ENCODE measurements at places on chromosomes 7 and 10. TPM values are rescaled to one million over a fixed set of nuclear protein-coding genes. Genes with fewer than 3 reads are reported as not detected.
A peak's percentile ranks its signal among the peaks of the same experiment; 100 is the strongest.

Gene TMEM176A
- not detected for total RNA-seq

Gene HMX3
- total RNA-seq, result not detected

Gene NEURL1
- 0.30 TPM for total RNA-seq

Gene SUV39H2
- 3.5 TPM for total RNA-seq

Gene PDE6C
- not detected for total RNA-seq

Gene MMD2
- not detected for total RNA-seq

DNA sequence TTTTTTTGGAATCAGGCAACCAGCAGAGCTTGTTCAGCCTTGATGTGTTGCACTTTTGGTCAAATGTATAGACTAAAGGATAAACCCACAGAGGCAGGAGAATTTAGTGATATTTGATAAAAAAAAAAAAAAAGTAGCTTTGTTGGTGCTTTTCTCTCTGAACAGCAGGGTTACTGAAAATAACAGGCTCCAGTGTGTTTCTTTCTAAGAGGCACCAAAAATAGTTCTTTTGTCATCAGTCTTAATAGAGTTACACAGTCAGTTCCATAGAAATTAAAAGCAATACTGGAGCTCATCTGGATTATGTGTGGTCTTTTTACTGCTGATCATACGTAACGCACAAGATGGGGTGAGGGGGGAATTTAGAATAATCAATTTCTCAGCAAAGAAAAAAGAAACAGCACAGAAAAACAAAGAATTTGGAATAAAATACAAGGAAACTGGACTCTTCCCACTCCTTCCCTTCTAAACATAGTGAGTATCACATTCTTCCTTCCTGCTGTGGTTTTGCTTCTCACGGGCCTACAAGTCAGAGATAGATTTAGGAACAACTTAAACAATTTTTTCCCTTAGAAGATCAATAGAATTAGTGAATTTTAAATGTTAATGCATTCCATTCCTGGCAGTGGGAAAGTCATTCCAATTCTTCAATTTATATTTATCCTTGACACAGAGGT is 178.8 kb upstream of the AKR1E2 start:
- no peak overlapping the region for H3K4me3 ChIP-seq
- no peaks in the 10 kb centered on the region for H3K36me3 ChIP-seq
- H3K27ac ChIP-seq, result no peak overlapping the region
- DNase-seq, result no peak
- no peaks in the 10 kb centered on the region for H3K4me1 ChIP-seq

DNA sequence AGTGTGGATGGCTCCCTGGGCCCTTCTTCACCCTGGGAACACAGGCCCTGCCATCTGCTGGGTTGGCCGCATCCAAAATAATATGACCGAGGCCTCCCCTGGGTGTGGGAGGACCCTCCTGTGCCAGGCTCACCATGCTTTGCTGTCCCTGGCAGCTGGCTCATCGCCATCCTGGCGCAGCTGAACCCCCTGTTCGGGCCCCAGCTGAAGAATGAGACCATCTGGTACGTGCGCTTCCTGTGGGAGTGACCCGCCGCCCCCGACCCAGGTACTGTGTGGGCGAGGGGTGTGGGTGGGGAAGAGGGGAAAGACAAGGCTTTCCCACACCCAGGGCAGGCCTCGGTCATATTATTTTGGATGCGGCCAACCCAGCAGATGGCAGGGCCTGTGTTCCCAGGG is 4.8 kb downstream of the ATP6V0E2 start:
- H3K27ac ChIP-seq, result no peak overlapping the region
- no peak overlapping the region for H3K4me3 ChIP-seq
- peak; percentile 1 for DNase-seq
- no peaks in the 10 kb centered on the region for H3K36me3 ChIP-seq
- peaks cover 14% of the 10 kb centered on the region for H3K4me1 ChIP-seq
- H3K27me3 ChIP-seq, result no peaks in the 10 kb centered on the region

DNA sequence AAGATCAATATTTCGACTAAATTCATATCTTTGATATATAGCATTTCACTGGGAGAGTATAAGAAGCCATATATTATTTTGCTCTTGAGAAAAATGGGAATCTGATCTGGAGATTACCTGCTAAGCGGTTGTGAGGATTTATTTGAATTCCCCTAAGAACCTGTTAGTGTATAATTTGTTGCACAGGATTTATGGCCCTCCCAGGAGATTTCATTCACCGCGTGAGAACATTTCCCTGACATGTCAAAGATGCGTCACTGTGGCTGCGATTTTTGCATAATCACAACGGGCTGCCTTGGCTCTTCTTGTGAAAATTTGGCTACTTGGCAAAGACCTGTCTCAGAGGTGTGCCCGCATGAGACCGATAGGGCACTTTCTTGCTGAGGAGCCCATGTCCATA is 184.7 kb upstream of the PFKP start:
- no peaks in the 10 kb centered on the region for H3K4me1 ChIP-seq
- no peak overlapping the region for H3K27ac ChIP-seq

DNA sequence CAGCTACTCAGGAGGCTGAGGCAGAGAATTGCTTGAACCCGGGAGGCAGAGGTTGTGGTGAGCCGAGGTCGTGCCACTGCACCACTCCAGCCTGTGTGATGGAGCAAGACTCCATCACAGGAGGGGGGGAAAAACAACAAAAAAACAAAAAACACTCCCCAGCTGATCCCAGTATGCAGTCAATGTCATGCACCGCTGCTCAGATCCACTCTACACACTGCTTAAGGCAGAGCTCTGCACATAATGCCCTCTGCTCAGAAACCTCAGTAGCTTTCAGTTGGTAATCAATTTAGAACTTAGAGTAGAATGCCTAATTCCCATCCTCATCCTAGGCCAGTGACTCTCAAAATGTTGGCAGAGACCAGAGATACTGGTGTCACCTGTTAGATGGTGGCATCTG is 43.9 kb downstream of the PDSS1 start:
- H3K4me1 ChIP-seq, result peaks cover 36% of the 10 kb centered on the region
- H3K27ac ChIP-seq, result no peak overlapping the region
- DNase-seq, result no peak

GRCh38 chr10:7527468-7527867 is 116.6 kb upstream of the SFMBT2 start:
- H3K4me1 ChIP-seq, result no peaks in the 10 kb centered on the region
- H3K27ac ChIP-seq, result no peak overlapping the region
- no peaks in the 10 kb centered on the region for H3K27me3 ChIP-seq
- H3K36me3 ChIP-seq, result no peaks in the 10 kb centered on the region
- H3K4me3 ChIP-seq, result no peak overlapping the region

DNA sequence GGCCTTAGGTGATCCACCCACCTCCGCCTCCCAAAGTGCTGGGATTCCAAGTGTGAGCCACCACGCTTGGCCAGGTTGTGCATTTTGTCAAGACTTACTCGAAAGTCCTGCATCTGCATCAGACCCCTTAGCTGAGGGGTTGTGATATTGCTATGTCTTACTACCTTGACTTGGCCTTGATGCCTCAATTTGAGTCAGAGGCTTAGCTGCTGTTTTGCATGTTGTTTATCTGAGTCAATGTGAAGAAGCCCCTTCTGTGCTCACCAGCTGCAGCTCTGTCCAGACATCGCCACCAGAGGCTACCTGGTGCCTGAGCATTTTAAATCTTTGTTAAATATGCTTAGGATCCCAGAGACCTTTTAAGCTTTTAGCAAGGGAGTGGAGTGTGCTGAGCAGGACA is 18.1 kb downstream of the UBE2D4 start:
- DNase-seq, result no peak
- peaks cover 4% of the 10 kb centered on the region for H3K36me3 ChIP-seq
- no peaks in the 10 kb centered on the region for H3K4me1 ChIP-seq
- no peak overlapping the region for H3K4me3 ChIP-seq
- no peak overlapping the region for H3K27ac ChIP-seq
- no peaks in the 10 kb centered on the region for H3K27me3 ChIP-seq

GRCh38 chr10:112769611-112770370 is 180.3 kb upstream of the TCF7L2 start:
- DNase-seq, result no peak
- no peaks in the 10 kb centered on the region for H3K4me1 ChIP-seq
- H3K36me3 ChIP-seq, result no peaks in the 10 kb centered on the region

DNA sequence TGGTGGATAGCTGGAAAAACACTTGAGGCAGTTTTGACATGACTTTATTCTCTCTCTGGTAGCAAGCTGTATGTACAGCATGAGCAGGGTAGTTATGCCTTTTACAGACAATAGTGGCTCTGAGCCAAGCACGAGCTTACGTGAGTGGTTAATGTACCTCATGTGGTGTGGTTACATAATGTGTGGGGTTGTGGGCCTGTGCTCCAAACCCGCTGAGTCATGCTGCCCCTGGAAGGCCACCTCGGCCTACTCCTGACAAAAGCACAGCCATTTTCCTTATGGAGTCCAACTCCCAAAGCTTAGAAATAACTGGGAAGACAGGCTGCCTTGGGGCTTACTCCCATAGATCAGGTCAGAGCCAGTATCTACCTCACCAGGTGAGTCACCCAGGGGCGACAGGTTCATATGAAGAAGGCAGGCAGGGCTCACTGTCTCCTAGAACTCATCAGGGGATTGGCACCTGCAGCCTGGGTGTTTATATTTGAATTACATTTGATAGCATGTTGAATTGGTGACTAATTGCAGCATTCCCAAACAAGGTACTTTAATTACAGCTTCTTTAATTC is 404.5 kb downstream of the ADRA2A start:
- DNase-seq, result no peak
- no peaks in the 10 kb centered on the region for H3K36me3 ChIP-seq
- no peaks in the 10 kb centered on the region for H3K27me3 ChIP-seq
- H3K4me1 ChIP-seq, result no peaks in the 10 kb centered on the region
- H3K4me3 ChIP-seq, result no peak overlapping the region

DNA sequence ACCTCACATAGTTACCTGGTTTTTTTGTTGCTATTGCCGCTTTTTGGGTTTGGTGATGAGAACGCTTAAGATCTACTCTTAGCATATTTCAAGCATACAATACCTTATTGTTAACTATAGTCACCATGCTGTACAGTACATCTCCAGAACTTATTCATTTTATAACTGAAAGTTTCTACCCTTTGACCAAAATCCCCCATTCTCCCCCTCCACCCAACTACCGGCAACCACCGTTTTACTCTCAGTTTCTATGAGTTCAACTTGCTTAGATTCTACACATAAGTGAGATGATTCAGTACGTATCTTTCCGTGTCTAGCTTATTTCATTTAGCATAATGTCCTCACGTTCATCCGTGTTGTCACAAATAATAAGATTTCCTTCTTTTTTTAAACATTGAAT is 86.7 kb upstream of the IL6 start:
- H3K4me3 ChIP-seq, result no peak overlapping the region
- DNase-seq, result peak; percentile 43
- no peak overlapping the region for H3K27ac ChIP-seq

GRCh38 chr7:118078015-118078414 is 105.9 kb upstream of the LSM8 start:
- H3K27me3 ChIP-seq, result no peaks in the 10 kb centered on the region
- DNase-seq, result no peak
- no peak overlapping the region for H3K27ac ChIP-seq
- no peak overlapping the region for H3K4me3 ChIP-seq
- no peaks in the 10 kb centered on the region for H3K4me1 ChIP-seq

DNA sequence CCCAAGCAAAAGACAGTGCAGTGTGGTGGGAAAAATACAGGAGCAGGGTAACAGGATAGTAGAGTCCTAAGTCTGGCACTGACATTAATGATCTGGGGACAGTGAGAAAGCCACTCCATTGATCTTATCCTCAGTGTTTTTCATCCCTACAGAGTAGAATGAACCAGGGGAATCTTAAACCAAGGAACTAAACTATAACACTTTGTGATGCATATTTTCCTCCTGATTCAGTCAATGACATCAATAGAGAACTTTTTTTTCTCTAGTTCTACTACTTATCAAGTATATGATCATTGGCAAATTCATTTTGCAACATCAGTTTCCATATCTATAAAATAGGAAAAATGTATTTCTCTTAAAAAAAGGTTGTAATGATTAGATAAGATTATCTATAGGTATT is 151.1 kb downstream of the TMEM26 start:
- no peaks in the 10 kb centered on the region for H3K27me3 ChIP-seq
- no peak overlapping the region for H3K27ac ChIP-seq
- no peak for DNase-seq
- no peaks in the 10 kb centered on the region for H3K36me3 ChIP-seq

DNA sequence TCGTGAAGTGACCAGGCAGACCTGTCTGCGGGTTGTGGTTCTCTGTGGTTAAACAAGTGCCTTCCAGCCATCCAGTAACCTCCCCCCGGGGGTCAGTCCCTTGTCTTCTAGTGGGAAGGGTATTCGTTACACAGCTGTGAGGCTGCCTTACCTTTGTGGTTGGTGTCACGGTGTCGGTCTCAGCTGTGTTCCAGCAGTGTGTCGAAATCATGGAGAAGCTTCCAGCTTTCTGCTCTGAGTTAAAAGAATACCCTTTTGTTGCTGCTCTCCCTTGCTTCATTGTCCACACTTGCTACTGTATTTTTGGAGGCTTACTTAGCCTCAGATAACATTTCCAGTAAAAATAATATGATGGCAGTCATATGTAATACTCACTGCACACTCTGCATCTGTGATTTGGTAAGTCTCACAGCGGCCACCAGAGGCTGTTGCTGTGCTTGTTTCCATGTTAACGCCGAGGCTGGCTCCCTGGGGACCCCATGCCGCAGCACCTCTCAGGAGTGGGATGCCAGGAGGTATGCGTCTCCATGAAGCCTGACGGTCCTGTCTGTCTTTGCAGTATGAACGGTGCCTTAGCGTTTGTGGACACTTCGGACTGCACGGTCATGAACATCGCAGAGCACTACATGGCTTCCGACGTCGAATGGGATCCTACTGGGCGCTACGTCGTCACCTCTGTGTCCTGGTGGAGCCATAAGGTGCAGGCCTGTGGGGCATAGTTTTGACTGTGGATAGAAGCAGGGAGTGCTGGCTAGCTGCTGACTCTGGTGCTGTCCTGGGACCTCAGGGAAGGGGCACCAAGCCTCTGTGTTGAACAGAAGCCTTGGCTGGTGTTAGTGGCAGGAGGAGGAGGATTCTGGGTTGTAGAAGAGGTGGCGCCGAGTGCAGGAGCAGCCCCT is 20.5 kb downstream of the EIF3B start:
- no peak for DNase-seq
- H3K27ac ChIP-seq, result no peak overlapping the region
- H3K4me3 ChIP-seq, result no peak overlapping the region
- no peaks in the 10 kb centered on the region for H3K27me3 ChIP-seq
- peaks cover 90% of the 10 kb centered on the region for H3K36me3 ChIP-seq
- H3K4me1 ChIP-seq, result no peaks in the 10 kb centered on the region

DNA sequence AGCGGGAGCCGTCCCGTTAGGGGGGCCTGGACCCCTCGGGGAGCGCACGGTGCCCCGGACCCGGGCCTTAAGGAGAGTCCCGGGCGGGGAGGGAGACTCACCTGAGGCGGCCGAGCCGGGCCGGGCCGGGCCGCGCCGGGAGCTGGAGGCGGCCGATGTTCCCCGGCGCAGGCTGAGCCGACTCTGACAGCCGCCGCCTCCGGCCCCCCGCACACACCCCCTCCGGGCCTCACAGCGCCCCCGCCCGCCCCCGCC is at the start of gene ACHE:
ACHE (minus strand) TSS at position 188 of the 255 bp plus-strand sequence. CDS start 1,656 bp downstream, outside the sequence.
- no peaks in the 10 kb centered on the region for H3K36me3 ChIP-seq
- peaks cover 28% of the 10 kb centered on the region for H3K4me1 ChIP-seq
- peak within 1 kb of the TSS; percentile 33 for H3K4me3 ChIP-seq
- no peaks in the 10 kb centered on the region for H3K27me3 ChIP-seq
- H3K27ac ChIP-seq, result no peak within 1 kb of the TSS

- no peak for DNase-seq
- no peak overlapping the region for H3K27ac ChIP-seq
- H3K36me3 ChIP-seq, result no peaks in the 10 kb centered on the region
- no peak overlapping the region for H3K4me3 ChIP-seq
These were observed 270.5 kb downstream of the POU6F2 start for GRCh38 chr7:39248041-39248691.

Data from B cell (primary cell).